ENCODE measurements at places on chromosomes 16 and 17. TPM values are rescaled to one million over a fixed set of nuclear protein-coding genes. Genes with fewer than 3 reads are reported as not detected.

The PABPN1L gene
- total RNA-seq: not detected

The OR4D1 gene
- total RNA-seq: not detected

The CD300LB gene
- 0.49 TPM for total RNA-seq

The ZNF469 gene
- 3.7 TPM for total RNA-seq

The DNAI2 gene
- 0.32 TPM for total RNA-seq

The TOP2A gene
- 5.2 TPM for total RNA-seq

The PHOSPHO1 gene
- total RNA-seq: 0.23 TPM

The RARA gene
- total RNA-seq: 39.4 TPM

Data from mucosa of gallbladder (tissue), 1 donor.